ENCODE measurements at places on chromosomes 1 and 21. TPM values are rescaled to one million over a fixed set of nuclear protein-coding genes. Genes with fewer than 3 reads are reported as not detected.

Gene RGS1
- polyA plus RNA-seq: 0.05 TPM

Gene GJA9
- not detected for polyA plus RNA-seq

Gene GJA5
- not detected for polyA plus RNA-seq

Gene S100A1
- polyA plus RNA-seq: 0.18 TPM

Gene PADI2
- polyA plus RNA-seq: 0.52 TPM

Gene ADORA3
- polyA plus RNA-seq: not detected

Gene CTH
- 4.2 TPM for polyA plus RNA-seq

Gene GALNT2
- polyA plus RNA-seq: 118 TPM

Gene LCE1C
- polyA plus RNA-seq: not detected

Gene GLRX2
- 9.4 TPM for polyA plus RNA-seq

Gene NBPF4
- not detected for polyA plus RNA-seq

Gene GBP2
- polyA plus RNA-seq: 10.2 TPM

Gene TNNT2
- polyA plus RNA-seq: 0.57 TPM

Gene RGL1
- polyA plus RNA-seq: 10.7 TPM

Gene DMBX1
- polyA plus RNA-seq: not detected

Gene CHRM3
- polyA plus RNA-seq: 0.16 TPM

Gene RGS8
- not detected for polyA plus RNA-seq

Gene IGSF3
- polyA plus RNA-seq: 3.6 TPM

Gene HPCAL4
- polyA plus RNA-seq: 0.55 TPM

Gene GCSAML
- polyA plus RNA-seq: not detected
